ENCODE measurements at places on chromosomes 12 and 14.
A peak's percentile ranks its signal among the peaks of the same experiment; 100 is the strongest.

GRCh38 chr14:56594428-56594827, 14.8 kb downstream of the TMEM260 start:
- DNase-seq: no peak

GRCh38 chr12:94056419-94057158, 91.8 kb upstream of the PLXNC1 start:
- no peak for DNase-seq

GRCh38 chr12:16121953-16122352, 155.5 kb downstream of the SLC15A5 start:
- no peak for DNase-seq

GRCh38 chr14:78202163-78202562, 32.0 kb downstream of the NRXN3 start:
- DNase-seq: no peak

GRCh38 chr14:100104006-100104352, 38.8 kb downstream of the EVL start:
- DNase-seq: no peak

DNA sequence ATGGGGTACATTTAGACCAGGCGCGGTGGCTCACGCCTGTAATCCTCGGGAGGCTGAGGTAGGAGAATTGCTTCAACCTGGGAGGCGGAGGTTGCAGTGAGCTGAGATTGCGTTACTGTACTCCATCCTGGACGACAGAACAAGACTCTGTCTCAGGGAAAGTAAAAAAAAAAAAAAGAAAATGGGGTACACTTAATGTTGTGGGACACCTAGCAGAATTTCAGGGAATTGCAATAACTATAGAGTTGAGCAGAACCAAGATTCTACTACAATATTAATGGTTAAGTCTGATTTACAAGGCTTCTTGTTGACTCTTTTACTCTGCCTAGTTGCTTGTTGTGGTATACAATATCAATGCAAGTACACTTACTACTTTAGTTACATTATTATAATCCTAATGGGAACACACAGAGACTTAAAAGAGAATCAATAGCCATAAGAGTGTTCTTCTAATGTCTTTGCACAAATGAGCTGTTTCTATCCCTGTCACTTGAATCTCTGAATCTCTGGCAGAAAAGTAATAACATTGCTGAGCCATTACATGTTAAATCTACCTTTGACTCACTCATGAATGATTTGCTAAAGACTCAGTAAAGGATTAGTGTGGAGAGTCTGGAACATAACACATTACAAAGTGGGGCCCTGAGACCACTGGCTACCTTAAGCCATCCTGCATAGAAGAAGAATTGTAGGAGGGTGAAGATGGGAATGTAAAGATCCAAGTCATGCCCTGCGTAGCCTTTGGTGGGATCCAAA, 22.7 kb downstream of the BEST3 start:
- DNase-seq: no peak

DNA sequence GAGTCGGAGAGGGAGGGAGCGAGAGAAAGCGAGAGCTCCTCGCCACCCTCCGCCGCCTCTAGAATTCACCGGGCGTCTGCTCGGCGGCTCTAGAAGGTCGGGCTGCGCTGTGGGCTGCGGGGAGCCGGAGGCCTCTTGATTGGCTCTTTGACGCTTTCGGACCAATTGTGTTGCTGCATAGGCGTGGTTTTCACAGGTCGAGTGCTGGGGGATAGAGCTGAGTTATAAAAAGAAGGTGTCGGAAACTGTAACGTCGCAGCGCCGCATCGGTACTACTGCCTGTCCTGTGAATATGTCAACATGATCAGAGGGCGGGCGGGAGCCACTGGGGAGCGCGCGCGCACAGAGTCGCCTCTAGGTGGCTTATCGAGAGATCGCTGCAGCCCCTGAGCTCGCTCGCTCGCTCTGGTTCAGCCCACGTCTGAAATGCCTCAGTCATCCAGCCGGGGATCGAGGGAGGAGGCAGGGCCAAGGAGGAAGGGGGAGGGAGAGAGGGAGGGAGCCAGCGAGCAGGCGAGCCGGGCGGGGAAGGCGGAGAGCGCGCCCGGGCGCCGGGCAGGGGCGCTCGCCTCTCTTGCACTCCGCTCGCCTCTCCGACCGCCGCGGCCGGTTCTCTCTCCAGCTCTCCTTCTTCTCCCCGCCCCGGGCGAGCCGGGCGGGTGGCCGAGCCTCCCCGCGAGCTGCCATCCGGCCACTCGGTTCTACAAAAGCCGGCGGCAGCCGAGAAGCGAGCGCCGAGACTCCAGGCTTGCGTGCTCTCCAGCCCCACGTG, at the start of gene TBX3:
Gene TBX3, minus strand, starts transcription at position 78 of the 772 bp plus-strand sequence. CDS start 975 bp downstream, outside the sequence.
- peak; percentile 63 for DNase-seq

DNA sequence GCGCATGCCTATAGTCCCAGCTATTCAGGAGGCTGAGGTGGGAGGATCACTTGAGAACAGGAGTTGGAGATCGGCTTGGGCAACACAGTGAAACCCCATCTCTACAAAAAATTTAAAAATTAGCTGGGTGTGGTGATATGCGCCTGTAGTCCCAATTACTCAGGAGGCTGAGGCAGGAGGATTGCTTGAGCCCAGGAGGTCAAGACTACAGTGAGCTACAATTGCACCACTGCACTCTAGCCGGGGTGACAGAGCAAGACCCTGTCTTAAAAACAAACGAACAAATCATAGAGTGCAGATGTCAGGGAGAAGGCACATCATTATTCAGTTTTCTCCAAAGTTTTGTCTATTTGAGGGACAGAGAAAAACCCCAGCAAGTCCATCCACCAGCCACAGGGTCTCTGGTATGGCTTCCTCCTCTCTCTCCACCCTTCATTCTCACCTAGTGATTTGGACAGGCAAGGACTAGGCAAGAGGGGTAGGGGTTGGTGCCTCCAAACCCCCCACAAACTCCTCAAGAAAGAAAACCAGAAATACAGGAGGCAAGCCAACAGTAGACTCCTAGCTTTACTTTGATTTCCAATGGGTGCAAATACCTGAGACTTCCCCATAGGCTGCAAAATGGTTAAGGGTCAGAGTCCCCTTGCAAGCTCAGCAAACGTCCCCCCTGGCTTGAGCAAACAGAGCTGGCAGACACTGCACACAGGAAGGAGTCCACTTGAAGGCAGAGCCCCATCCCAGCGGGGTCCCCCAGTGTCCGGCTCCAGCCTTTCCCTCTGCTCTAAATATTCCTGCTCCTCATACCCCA, 26.5 kb upstream of the RPLP0 start:
- no peak for DNase-seq

Measured in suppressor macrophage treated with lipopolysaccharide for 4 hours (primary cell).